Activated B cell treated with CpG ODN at 0.5 μM for 24 hours (primary cell): ENCODE measurements at places on chromosomes 4 and X.

DNA sequence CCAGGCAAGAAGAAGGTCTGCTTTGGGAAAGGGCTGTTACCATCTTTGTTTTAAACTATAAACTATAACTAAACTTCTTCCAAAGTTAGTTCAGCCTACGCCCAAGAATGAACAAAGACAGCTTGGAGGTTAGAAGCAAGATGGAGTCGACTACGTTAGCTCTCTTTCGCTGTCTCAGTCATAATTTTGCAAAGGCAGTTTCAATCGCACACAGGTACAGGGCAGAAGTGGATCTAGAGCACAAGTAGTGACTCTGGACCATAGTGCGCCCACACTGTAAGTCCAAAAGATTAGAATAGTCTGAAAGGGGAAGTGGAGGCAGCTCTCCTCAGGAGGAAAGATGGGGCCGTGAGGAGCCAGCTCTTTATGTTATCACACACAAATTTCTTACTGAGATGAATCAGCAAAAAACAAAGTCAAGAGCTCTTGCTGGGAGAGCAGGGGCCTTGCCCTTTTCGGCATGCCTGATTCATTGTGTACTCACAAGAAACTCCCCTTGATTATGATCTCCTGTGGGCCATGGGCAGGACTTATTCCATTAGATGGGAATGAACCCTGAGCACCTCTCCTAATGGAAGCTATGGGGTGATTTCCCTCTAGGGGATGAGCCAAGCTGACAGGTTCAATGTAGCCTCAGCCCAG lies 58.6 kb downstream of the FUNDC1 start:
- DNase-seq: no peak

DNA sequence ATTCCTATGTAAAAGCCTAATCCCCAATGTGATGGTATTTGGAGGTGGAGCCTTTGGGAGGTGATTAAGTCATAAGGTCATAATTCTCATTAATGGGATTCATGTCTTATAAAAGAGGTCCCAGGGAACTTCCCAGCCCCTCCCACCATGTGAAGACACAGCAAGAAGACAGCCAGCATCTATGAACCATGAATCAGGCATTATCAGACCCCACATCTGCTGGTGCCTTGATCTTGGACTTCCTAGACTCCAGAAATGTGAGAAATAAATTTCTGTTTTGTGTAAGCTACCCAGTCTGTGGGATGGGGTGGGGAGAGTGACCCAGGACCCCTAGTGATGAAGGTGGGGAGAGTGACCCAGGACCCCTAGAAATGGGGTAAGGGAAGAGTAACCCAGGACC lies 6.1 kb upstream of the DAPP1 start:
- DNase-seq: no peak

DNA sequence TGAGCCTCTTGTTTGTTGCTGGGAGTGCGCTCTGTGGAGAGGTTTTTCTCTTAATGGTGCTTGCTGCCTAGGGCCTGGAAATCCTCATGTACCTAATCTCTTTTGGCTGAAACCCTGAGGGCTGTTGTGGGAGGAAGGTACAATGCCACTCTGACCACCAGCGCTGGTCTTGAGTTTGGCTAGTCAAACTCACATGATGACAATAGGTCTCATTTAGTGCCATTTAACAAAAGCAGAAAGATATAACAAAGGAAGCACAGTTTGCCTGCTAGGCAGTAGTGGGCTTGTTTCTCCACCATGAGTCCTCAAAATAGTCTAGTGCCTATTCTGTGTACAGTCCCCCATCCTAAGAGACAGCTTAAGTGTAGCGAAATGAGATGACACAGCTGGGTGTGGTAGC lies 111.3 kb downstream of the TSPAN7 start:
- DNase-seq: no peak

DNA sequence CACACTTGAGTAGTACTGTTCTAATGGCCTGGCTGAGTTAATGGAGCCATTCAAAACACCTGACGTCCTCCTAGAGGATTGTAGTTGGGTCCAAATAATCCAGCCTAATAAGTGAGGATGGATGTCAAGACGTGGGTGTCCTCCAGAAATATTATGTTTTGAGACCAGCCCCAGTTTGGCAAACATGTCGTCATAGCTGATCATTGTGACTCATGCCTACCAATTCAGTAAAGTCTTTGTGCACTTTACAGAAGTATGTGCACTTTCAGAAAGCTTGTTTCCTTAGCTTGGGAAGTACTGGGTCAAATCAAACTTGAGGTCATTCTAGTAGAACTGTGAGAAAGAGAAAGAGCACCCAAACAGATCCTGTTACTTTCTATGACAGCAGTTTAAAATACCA lies 37.6 kb upstream of the GLRA2 start:
- DNase-seq: no peak

DNA sequence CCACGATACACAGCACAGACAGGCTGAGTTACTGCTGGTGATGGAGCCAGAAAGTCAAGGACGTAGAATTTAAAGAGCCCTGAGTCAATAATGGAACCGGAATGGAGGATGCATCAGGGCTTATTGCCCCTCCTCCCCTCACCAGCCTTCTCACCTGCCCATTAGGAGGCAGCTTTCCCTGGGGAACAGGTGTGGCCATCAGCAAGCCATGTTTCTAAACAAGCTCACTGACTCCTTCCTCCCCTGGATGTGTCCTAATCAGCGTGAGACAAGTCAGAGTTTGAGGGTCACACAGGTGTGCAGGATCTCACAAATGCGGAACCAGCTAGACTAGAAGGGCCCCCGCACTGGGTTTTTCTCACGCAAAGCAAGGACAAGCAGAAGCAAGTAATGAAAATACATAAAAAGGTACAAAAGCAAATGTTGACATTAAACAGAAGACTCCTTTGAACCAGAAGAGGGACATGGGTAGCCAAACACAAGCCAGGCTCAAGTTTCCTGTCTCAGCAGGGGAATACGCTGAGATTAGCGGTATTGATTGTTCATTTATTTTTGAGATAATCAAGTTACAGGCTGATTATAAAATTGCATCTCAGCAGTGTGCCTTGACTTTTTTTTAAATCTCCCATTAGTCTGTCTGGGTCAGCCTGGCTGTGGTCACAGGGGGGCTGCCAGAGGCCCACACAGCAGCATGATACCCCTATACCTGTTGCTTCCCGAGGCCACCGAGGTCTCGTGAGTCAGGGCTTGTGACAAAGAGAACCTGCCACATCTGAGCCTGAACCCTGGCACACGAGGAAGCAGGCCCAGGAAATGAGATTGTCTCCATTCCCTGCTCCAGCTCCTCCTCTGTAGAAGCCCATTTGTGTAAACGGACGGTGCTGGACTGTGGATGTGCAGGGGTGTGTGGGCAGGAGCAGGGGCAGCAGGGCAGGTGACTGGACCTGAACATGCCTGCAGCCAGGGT lies 37.4 kb downstream of the CCKAR start:
- DNase-seq: no peak

DNA sequence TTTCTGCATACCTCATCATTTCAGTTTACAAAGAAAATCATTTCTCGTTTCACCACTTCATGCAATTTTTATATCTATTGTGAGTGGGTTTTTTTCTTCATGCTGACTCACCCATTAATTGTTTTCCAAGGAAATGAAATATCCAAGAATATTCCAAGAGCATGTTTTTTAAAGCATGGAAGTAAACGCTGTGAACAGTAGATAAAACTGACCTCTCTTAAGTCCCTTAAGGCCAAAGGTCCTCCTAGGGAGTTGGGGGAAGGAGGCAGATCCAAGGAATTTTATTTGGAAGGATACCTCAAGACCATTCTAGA lies 2.6 kb upstream of the APBB2 start:
- DNase-seq: no peak

- DNase-seq: no peak
Observed at GRCh38 chrX:141811438-141811837, 26.7 kb upstream of the MAGEC3 start.

- DNase-seq: no peak
Observed at GRCh38 chrX:13863324-13863723, 46.4 kb upstream of the GPM6B start.

DNA sequence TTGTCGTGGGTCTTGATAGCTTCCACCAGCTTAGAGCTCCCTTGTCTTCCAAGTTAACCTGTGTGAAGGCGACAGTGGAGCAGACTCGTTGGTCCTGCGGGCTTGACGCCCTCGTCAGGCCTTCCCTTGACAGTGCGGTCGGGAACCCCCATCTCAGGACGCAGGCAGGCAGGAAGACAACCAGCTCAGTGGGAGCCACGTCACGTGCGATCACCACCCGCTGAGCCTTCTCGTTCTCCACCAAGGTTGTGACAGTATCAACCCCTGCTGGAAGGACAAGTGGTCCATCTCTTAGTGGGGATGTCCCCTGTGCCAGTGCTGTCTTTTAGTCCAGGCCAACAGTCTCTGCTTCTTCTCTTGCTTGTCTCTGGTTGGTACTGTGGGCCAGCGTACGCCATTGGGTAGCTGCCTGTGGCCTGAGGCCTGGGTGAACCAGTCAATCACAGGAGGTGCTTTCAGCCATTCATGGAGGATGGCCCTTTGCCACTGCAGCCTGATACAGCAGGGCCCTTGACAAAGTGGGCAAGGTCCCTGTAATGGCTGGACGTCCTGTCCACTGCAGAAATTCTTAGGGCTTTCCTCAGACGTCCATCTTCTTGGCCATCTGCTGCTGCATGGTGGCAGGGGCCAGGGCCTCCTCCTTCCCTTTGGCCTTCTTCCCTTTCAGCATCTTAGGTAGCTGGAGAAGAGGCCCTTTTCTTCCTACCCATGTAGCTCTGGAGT lies 31.4 kb downstream of the RGS12 start:
- DNase-seq: no peak

- peak; percentile 50 for DNase-seq
Observed at GRCh38 chrX:49166914-49167739, 4.6 kb downstream of the MAGIX start.

DNA sequence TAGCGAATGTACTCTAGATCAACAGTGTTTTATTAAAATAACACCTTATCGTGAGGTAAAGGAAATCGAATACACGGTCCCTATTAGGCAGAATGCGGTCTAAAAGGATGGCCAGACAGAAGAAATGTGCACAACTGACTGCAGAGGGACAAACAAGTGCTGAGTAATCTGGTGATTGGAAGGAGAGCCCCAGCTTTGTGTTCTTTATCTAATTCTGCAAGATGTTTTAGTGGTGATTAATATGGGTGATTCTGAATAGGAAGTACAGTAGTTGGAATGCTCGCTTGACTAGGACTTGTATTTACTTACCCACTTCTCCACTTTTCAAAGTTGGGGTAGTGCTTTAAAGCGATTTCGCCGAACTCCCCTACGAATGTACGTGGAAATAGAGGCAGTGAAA lies 1.2 kb downstream of the WDR44 start:
- no peak for DNase-seq

DNA sequence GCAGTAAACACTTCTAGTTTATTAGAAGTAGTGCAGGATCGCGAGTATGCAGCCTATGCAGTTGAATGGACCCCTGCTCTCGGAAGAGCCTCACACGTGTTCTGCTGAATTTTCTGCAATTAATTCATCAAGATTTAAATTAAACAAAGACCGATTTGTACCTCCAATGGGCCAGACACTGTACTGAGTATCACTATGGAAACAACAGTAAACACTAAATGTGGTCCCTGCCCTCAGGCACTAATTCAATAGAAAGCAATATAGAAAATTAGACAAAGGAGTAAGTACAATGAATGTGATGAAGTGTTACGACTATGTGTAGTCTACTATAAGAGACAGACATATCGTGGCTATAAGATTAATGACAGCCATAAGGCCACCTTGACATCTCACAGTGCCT lies 740.3 kb upstream of the FRG1 start:
- no peak for DNase-seq

DNA sequence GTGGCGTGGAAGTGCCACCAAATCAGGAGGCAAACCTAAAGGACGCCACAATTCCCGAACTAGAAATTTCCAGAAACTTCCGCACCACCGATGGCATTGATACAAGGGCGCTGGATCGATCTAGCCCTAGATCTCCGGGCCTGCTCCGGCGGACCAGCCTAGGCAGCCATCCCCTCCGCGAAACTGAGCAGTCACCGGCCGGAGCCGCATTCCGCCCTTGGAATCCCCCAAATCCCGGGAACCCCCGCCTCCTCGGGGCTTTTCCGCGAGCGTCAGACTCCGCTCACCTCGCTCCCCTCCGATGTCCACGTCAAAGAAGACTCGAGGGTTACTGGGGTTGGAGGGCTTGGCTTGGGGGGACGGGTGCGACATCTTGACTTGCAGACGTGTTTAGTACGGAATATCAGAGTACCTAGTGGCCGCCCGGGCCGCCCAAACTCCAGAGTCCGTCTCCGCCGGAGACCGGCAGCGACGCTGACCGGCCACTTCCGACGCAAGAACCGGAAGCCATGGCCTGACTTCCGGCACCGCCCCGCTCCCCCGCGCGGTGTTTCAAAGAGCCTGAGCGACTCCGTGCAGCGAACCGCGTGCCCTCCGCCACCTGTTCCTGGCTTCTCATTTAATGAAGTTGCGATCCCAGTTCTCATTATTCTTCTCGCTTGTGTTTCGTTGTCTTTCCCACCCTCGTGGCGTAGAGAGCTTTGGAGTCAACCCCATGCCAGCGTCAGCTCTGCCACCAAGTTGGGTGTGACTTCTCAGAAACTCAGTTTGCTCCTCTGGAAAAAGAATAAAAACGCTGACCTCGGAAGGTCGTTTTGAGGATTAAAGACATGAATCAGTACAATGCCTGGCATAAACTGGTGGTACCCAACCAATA lies at the start of gene PPID:
PPID (minus strand) TSS at position 480 of the 877 bp plus-strand sequence; CDS start at position 372, 108 bp downstream.
- DNase-seq: peak; percentile 79

DNA sequence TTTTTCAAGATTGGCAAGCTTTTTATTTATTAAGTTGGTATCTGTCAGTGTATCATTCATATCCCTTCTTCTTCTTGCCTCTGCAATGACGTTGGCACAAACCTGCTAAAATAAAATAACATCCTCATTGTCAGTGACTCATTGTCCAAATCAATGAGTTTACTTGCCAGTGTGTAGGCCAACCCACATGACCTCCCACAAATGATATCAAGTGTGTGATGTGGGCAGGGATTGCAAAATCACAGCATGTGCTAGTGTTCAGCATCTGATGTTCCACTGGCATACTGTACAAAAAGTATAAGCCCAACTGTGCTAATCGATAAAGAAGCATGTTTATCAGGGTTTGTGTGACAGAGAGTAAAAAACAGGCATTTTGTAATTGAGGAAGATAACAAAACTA lies 25.5 kb downstream of the GPAT3 start:
- DNase-seq: no peak

DNA sequence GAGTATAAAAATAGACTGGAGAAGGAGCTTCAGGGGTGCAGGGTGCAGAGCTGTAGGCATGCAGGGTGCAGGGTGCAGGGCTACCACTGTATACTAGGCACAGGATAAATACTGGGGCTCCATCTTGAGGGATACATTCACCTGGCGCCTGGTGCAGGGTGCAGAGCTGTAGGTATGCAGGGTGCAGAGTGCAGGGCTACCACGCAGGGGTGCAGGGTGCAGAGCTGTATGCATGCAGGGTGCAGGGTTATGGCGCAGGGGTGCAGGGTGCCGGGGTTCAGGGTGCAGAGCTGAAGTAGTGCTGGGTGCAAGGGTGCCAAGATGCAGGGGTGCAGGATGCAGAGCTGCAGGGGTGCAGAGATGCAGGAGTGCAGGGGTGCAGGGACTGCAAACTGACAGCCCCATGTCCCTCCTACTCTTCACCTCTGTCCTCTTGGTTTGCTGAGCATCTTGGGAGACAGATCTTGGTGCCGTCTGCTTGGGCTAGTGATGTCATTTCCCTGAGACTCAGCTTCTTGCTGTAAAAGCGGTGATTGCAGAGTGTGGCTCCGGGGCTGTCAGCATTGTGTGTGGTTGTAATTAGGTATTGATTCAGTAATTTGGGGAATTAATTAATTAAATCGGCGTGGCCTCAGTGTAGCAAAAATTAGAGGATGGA lies 91.2 kb downstream of the ADRA2C start:
- no peak for DNase-seq

- DNase-seq: no peak
Observed at GRCh38 chr4:29336861-29337260, 1383.3 kb upstream of the PCDH7 start.

GRCh38 chrX:125089761-125090445 lies 229.8 kb upstream of the TEX13C start:
- DNase-seq: no peak
